HCT116 (cell line): ENCODE measurements at places on chromosomes 5 and 9. TPM values are rescaled to one million over a fixed set of nuclear protein-coding genes. Genes with fewer than 3 reads are reported as not detected.

DNA sequence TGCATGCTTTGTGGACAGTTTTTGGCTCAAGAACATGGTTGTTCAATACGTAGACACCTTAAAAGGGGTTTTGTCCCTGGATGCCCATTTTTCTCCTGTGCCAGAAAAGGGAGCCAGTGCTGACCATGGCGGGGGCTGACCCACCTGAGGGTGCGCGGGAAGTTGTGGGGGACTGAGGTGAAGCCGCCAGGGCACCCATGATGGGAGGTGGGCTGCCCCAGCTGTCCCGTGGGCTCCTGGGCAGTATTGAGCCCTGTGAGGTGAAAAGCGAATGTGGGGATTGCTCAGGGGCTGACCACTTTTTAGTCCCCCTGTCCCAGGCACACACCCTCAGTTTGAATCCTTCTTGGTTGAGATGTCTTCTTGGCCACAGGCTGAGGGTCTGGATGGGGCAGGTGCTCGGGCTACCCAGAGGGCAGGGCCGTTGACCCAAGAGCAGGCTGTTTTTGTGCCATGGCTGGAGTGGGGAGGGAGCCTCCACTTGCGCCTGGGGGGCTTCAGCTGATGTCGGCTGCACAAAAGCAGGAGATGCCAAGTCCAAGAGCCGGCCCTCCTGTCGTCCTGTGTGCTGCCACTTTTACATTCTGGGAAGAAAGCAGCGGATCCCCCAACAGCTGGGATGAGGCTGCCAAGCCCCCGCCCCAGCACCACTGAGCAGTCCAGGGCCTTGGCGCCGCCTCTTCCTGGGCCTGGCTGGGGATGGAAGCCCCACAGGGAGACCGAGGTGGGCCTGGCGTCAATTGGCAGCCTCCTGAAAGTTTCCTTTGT, 120.1 kb downstream of the WNK2 start:
- H3K36me3 ChIP-seq, result no peaks in the 10 kb centered on the region
- H3K4me3 ChIP-seq, result no peak overlapping the region
- H3K27ac ChIP-seq, result no peak overlapping the region
- H3K4me1 ChIP-seq, result no peaks in the 10 kb centered on the region

DNA sequence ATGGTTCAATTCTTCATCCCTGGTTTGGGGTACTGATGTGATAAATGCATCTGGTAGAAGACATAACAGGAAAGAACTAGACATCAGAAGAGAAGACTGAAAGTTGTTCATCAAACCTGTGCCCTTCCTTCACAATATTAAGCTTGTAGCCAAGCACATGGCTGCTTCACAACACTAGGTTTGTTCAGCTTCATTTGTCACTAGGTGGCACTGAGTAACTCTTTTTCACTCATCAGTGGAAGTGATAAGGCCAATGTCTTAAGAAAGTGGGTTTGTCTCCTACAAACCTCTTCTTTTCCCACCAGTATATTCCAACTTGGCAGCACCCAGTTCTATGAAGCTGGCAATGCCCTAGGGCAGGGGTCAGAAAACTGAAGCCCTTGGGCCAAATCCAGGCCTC, 26.9 kb downstream of the ZNF484 start:
- peaks cover 18% of the 10 kb centered on the region; the same call in 1 of the 2 replicates for H3K36me3 ChIP-seq
- DNase-seq, result no peak
- H3K4me3 ChIP-seq, result no peak overlapping the region
- no peak overlapping the region for H3K27ac ChIP-seq
- H3K4me1 ChIP-seq, result no peaks in the 10 kb centered on the region

The MARCOL gene
- total RNA-seq, result not detected

GRCh38 chr9:3343671-3344070, 182.1 kb downstream of the RFX3 start:
- H3K27ac ChIP-seq, result no peak overlapping the region
- no peak for DNase-seq
- no peaks in the 10 kb centered on the region for H3K4me1 ChIP-seq
- H3K4me3 ChIP-seq, result no peak overlapping the region
- H3K36me3 ChIP-seq, result no peaks in the 10 kb centered on the region

DNA sequence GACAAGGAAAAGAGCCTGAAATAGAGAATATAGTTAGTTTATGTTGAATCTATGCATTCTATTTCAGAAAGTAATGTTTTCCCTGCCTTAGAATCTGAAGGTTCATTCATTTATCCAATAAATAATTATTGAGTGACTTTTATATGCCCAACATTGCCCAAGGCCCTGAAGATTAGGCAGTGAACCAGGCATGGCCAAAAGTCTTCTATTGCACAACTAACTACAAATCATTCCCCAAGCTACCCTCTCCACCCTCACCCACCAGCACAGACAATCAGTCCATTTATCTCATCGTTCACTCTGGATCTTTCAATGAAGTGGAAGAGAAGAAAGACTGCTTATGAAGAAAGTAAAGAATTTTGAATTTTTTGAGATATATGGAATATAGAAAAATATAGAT, 268.4 kb downstream of the PLK2 start:
- no peak overlapping the region for H3K4me3 ChIP-seq
- H3K36me3 ChIP-seq, result no peaks in the 10 kb centered on the region
- no peaks in the 10 kb centered on the region for H3K27me3 ChIP-seq
- DNase-seq, result no peak

The PDCD1LG2 gene
- total RNA-seq, result not detected

The ISOC1 gene
- 42.9 TPM for total RNA-seq

The PCDHB6 gene
- not detected for total RNA-seq

DNA sequence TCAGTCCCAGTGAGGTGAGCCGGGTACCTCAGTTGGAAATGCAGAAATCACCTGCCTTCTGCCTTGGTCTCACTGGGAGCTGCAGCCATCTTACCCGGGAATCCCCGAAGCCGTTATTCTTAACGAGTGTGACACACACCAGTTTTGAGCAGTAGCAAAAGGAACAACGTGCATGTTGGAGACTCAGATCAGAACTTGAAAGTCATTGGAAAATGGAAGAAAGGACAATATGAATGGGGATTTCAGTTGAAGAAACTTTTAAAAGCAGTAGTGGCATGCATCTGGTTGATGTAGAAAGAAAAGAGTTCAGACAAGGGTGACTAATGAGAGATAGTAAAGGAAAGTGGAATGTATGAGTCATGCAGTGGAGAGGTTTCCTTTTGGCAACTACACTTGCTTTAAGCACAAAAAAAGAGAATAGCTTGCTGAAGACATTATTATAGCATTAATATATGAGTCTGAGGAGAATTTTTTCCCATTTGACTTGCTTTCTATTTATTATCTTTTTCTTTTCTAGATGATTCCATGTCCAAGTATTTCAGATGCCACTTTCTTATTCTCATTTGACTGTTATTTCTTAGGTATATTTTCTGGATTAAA, 44.4 kb upstream of the ANKDD1B start:
- H3K4me3 ChIP-seq, result peak overlapping the region; percentile 33
- H3K36me3 ChIP-seq, result no peaks in the 10 kb centered on the region
- H3K27me3 ChIP-seq, result no peaks in the 10 kb centered on the region
- DNase-seq, result peak; percentile 80
- H3K27ac ChIP-seq, result peak overlapping the region; percentile 80
- peaks cover 38% of the 10 kb centered on the region for H3K4me1 ChIP-seq

DNA sequence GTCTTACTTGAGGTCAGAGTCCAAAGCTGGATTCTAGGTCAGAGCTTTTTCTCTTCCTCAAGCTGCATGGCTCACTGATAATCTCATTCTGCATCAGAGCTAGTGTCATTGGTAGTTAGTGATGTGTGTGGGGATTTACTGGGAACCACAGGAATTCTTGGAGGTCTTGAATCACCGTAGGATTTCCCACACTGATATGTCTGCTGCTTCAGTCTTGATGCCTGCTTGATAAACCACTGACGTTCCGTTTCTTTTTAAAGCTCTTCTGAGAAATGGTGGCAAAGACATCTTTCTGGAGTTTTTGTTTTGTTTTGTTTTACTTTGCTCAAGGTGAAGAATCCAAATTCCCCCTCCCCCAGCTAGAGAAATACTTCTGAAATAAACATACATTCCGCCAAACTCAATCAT, 1.2 kb upstream of the GARIN3 start:
- H3K27ac ChIP-seq, result no peak overlapping the region
- no peaks in the 10 kb centered on the region for H3K36me3 ChIP-seq
- no peaks in the 10 kb centered on the region for H3K4me1 ChIP-seq
- H3K4me3 ChIP-seq, result no peak overlapping the region
- H3K27me3 ChIP-seq, result peaks cover 25% of the 10 kb centered on the region

The INSYN2B gene
- total RNA-seq, result not detected

The FGF1 gene
- total RNA-seq, result not detected

DNA sequence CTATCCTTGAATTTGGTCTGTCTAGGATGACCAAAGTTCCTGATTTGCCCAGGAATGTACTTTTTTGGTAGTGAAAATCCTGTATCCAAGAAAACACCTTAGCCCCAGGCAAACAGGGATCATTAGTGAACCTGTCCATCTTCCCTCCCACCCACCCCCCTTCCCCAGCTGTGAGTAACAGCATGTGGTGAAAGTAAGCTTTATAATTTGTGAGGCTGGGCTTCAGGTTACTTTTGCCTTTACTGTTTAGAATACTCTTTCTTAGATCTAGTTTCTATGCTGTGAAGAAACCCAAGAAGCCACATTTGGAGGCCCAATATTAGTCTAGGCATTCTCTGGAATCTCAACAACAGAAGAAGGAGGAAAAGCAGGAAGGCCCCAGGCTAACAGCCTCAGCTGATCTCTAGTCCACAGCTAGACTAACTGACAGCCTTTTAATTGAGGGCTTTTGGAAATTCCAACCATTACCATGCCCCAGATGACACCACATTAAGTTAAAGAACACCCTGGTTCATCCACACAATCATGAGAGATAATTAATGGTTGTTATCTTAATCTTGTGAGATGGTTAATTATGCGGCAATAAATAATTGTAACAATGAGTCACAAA, 703.0 kb upstream of the NUDT12 start:
- no peak overlapping the region for H3K4me3 ChIP-seq
- no peak overlapping the region for H3K27ac ChIP-seq

The DNAI1 gene
- total RNA-seq, result 1.1 TPM

- no peak for DNase-seq
- H3K4me3 ChIP-seq, result no peak overlapping the region
- H3K36me3 ChIP-seq, result no peaks in the 10 kb centered on the region
- no peaks in the 10 kb centered on the region for H3K27me3 ChIP-seq
- no peaks in the 10 kb centered on the region for H3K4me1 ChIP-seq
Observed at GRCh38 chr5:82850393-82850792, 226.8 kb downstream of the TMEM167A start.

DNA sequence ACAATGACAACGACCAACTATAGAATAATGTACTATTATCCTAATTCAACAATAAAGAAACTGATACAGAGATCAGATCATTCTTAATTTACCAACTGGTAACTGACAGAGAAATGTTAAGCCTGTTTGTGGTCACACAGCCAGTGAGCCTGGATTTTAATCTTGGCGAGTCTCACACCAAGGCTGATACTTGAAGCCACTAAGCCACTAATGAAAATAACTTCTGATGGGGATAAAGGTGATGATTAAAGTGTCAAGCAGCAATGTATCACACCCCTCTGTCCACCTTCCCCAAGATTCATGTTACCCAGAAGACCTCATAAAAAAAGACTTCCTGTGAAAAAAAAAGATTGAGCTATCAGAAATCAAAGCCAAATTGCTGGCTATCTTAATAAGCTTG, 350.5 kb downstream of the SPOCK1 start:
- no peaks in the 10 kb centered on the region for H3K36me3 ChIP-seq
- H3K27ac ChIP-seq, result no peak overlapping the region
- H3K27me3 ChIP-seq, result peaks cover 16% of the 10 kb centered on the region; the same call in 1 of the 2 replicates
- H3K4me3 ChIP-seq, result no peak overlapping the region
- DNase-seq, result no peak

The BBLN gene
- total RNA-seq, result 119 TPM

- H3K27me3 ChIP-seq, result peaks cover 6% of the 10 kb centered on the region; the same call in 1 of the 2 replicates
- no peak for DNase-seq
- no peak overlapping the region for H3K4me3 ChIP-seq
- H3K4me1 ChIP-seq, result no peaks in the 10 kb centered on the region
Observed at GRCh38 chr5:172542651-172543131, 88.4 kb upstream of the SH3PXD2B start.

GRCh38 chr5:59259237-59259636, 634.3 kb downstream of the PDE4D start:
- H3K4me3 ChIP-seq, result no peak overlapping the region
- no peaks in the 10 kb centered on the region for H3K4me1 ChIP-seq
- DNase-seq, result no peak

DNA sequence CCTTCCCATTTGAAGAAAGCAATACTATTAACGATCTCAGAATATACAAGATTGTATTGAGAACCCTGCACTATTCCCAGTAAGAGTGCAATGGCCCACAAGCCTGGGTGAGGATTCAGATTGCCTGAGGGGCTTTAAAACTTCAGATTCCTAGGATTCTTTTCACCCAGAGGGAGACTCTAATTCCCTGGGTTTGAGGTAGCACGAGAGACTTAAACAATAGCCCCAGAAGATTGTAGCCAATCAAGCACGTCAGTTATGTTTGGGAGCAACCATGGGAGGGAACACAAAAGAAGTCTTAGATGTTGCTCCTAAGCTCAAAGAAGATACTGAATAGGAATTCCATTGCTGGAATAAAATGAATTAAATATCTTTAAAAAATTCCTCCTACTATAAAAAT, 17.9 kb downstream of the MRPS27 start:
- H3K4me3 ChIP-seq, result no peak overlapping the region
- peaks cover 10% of the 10 kb centered on the region; the same call in 1 of the 2 replicates for H3K36me3 ChIP-seq
- DNase-seq, result no peak
- H3K27ac ChIP-seq, result no peak overlapping the region
- no peaks in the 10 kb centered on the region; the same call in 1 of the 2 replicates for H3K4me1 ChIP-seq

DNA sequence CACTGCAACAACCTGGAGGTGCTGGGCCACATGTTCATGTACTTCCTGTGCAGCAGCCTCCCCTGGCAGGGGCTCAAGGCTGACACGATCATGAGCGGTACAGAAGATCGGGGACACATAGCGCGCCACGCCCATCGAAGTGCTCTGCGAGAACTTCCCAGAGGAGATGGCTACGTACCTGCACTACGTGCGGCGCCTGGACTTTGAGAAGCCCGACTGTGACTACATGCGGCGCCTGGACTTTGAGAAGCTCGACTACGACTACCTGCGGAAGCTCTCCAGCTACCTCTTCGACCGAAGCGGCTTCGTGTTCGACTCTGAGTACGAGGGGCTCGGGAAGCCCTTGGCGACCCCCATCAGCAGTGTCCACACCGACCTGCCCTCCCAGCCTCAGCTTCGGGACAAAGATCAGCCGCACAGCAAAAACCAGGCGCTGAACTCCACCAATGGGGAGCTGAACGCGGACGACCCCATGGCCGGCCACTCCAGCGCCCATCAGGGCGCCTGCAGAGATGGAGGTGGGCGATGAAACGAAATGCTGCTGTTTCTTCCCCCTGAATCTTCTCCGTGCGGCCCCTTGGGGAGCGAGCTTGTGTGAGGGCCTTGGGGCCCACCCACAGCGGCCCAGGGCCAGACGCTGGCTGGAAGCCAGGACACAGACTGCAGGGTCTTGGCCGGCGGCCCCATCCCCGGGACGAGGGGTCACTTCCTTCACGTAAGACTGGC, 56.5 kb downstream of the JAK2 start:
- H3K4me3 ChIP-seq, result no peak overlapping the region
- H3K4me1 ChIP-seq, result no peaks in the 10 kb centered on the region
- no peaks in the 10 kb centered on the region for H3K27me3 ChIP-seq
- no peak overlapping the region for H3K27ac ChIP-seq
- no peaks in the 10 kb centered on the region; the same call in 1 of the 2 replicates for H3K36me3 ChIP-seq
- DNase-seq, result no peak

The CHMP5 gene
- 61.8 TPM for total RNA-seq

The GPR21 gene
- 1.1 TPM for total RNA-seq

The SLC46A2 gene
- not detected for total RNA-seq

- H3K4me3 ChIP-seq, result no peak overlapping the region
- DNase-seq, result no peak
- peaks cover 51% of the 10 kb centered on the region for H3K27me3 ChIP-seq
- H3K4me1 ChIP-seq, result no peaks in the 10 kb centered on the region
- H3K27ac ChIP-seq, result no peak overlapping the region
- no peaks in the 10 kb centered on the region for H3K36me3 ChIP-seq
Observed at GRCh38 chr9:70801181-70801829, 320.1 kb downstream of the TRPM3 start.
